Activated T-cell treated with anti-CD3 and anti-CD28 coated beads, Interleukin-2, amount 50 U/mL, for 72 hours (primary cell): ENCODE measurements at places on chromosomes 6 and 20. TPM values are rescaled to one million over a fixed set of nuclear protein-coding genes. Genes with fewer than 3 reads are reported as not detected.
A peak's percentile ranks its signal among the peaks of the same experiment; 100 is the strongest.

DNA sequence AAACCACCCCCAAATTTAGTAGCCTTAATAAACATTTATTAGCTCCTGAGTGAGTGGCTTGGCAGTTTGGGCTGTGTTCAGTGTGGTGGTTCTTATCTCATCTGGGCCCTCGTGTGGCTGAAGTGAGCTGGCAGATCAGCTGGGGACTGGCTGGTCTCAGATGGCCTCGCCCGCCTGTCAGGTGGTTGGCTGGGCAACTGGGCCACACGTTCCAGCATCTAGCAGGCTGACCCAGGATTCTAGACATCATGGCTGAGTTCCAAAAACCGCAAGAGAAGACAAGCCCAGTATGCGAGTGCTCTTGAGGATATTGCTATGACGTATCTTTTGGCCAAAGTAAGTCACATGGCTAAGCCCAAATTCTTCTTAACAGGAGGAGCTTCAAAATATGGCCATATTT lies 28.9 kb downstream of the EIF2S2 start:
- H3K36me3 ChIP-seq = peaks cover 10% of the 10 kb centered on the region
- peak overlapping the region; percentile 21 for H3K27ac ChIP-seq
- H3K27me3 ChIP-seq = no peaks in the 10 kb centered on the region

GRCh38 chr20:41654884-41655283 lies 36.7 kb upstream of the CHD6 start:
- no peak for DNase-seq
- H3K36me3 ChIP-seq = no peaks in the 10 kb centered on the region
- H3K4me3 ChIP-seq = no peak overlapping the region
- no peak overlapping the region for H3K27ac ChIP-seq
- no peaks in the 10 kb centered on the region for H3K4me1 ChIP-seq
- H3K27me3 ChIP-seq = peaks cover 18% of the 10 kb centered on the region

- peaks cover 2% of the 10 kb centered on the region for H3K36me3 ChIP-seq
- H3K4me3 ChIP-seq = no peak overlapping the region
- H3K27ac ChIP-seq = no peak overlapping the region
- H3K27me3 ChIP-seq = no peaks in the 10 kb centered on the region
- H3K4me1 ChIP-seq = no peaks in the 10 kb centered on the region
Observed at GRCh38 chr6:65091561-65091960, 615.5 kb downstream of the EYS start.

GRCh38 chr6:106167096-106167814 lies 81.1 kb downstream of the PRDM1 start:
- no peak for DNase-seq
- H3K4me1 ChIP-seq = peaks cover 79% of the 10 kb centered on the region
- H3K27ac ChIP-seq = peak overlapping the region; percentile 79
- H3K4me3 ChIP-seq = peak overlapping the region; percentile 80
- no peaks in the 10 kb centered on the region for H3K27me3 ChIP-seq
- H3K36me3 ChIP-seq = peaks cover 2% of the 10 kb centered on the region

- H3K4me3 ChIP-seq = no peak overlapping the region
- peaks cover 12% of the 10 kb centered on the region for H3K4me1 ChIP-seq
- H3K27ac ChIP-seq = no peak overlapping the region
- H3K27me3 ChIP-seq = no peaks in the 10 kb centered on the region
- peaks cover 1% of the 10 kb centered on the region for H3K36me3 ChIP-seq
Observed at GRCh38 chr6:5459346-5459745, 198.0 kb downstream of the FARS2 start.

DNA sequence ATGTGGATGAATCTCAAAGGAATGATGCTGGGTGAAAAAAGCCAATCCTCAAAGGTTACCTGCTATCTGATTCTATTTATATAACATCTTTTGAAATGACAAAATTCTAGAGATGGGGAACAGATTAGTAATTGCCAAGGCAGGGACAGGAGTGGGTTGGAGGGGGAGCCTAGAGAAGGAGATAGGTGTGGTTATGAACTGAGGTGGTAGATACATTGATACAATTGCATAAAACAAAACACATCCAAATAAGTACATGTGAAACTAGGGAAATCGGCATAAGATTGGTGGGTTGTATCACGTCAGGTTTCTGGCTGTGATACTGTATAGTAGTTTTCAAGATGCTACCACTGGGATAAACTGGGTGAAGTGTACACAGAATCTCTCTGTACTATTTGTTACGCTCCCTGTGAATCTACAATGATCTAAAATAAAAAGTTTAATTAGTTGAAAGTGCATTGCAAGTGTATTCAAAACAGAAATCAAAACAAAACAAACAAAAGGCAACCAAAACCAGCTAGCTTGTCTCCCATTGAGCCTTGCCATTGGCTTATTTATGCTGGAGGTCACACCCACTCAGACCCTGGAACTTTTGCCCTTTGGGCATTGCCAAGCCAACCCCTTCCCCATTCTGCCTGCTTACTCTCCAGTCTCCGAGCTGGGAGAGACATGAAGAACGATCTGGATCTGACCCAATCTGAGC lies 27.8 kb downstream of the PPP1R16B start:
- H3K27ac ChIP-seq = peak overlapping the region; percentile 74
- peak overlapping the region; percentile 69 for H3K4me3 ChIP-seq
- H3K27me3 ChIP-seq = no peaks in the 10 kb centered on the region
- peaks cover 73% of the 10 kb centered on the region for H3K4me1 ChIP-seq

DNA sequence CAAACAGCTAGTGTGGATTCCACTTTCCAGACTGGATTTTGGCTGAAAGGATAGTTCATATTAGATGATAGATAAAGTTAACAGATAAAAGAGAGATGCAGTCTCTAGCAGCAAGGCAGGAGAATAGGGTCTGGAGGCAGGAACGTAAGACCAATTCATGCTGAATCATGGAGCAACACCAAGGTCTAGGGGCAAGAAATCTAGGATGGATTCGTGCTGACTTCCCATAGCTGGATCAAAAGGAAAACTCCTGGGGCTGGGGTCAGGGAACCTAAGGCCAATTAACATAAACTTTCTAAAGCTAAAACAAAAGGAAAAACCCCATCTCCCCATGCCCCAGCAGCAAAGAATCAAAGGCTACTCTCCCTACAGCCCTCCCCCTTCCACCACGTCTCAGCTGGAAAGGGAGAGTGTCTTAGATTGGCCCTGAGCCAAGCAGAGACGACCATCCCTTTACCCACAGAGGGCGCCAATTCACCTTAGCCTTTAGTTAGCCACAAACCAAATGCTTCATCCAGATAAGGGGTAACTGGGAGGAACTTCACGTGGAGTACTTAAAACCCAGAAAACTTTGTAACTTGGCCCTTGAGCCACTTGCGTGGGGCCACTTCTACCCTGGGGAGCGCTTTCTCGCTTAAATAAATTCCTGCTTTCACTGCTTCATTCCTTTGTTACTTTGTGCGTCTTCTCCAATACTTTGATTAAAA lies 7.6 kb downstream of the TREM1 start:
- peaks cover 12% of the 10 kb centered on the region for H3K4me1 ChIP-seq
- H3K4me3 ChIP-seq = no peak overlapping the region
- H3K36me3 ChIP-seq = no peaks in the 10 kb centered on the region
- DNase-seq = peak; percentile 69
- no peaks in the 10 kb centered on the region for H3K27me3 ChIP-seq

GRCh38 chr6:40551966-40552505 lies 35.1 kb downstream of the LRFN2 start:
- no peaks in the 10 kb centered on the region for H3K36me3 ChIP-seq
- no peaks in the 10 kb centered on the region for H3K27me3 ChIP-seq
- no peak for DNase-seq

- H3K4me3 ChIP-seq = peak overlapping the region; percentile 86
- peak overlapping the region; percentile 90 for H3K27ac ChIP-seq
- DNase-seq = peak; percentile 24
- no peaks in the 10 kb centered on the region for H3K27me3 ChIP-seq
- peaks cover 13% of the 10 kb centered on the region for H3K36me3 ChIP-seq
Observed at GRCh38 chr20:1390581-1391403, 2.1 kb downstream of the FKBP1A start.

GRCh38 chr6:108163267-108163643 lies 2.6 kb upstream of the NR2E1 start:
- H3K27me3 ChIP-seq = peaks cover 94% of the 10 kb centered on the region
- no peak overlapping the region for H3K4me3 ChIP-seq

GRCh38 chr6:40352527-40353170 lies 234.5 kb downstream of the LRFN2 start:
- no peak overlapping the region for H3K27ac ChIP-seq
- no peak for DNase-seq
- no peaks in the 10 kb centered on the region for H3K36me3 ChIP-seq
- H3K4me1 ChIP-seq = peaks cover 10% of the 10 kb centered on the region
- H3K4me3 ChIP-seq = no peak overlapping the region

DNA sequence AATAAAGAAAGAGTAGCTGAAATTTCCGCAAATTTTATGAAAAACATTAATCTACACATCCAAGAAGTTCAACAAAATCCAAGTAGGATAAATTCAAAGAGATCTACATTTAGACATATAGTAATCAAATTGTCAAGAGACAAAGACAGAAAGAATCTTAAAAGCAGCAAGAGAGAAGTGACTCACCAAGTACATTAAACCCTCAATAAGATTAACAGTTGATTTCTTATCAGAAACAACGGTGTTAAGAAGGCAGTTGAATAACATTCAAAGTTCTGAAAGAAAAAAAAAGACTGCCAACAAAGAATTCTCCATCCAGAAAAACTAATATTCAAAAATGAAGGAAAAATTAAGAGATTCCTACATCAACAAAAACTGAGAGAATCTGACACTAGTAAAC lies 19.2 kb downstream of the BPIFA1 start:
- no peak for DNase-seq
- H3K4me1 ChIP-seq = no peaks in the 10 kb centered on the region
- H3K27ac ChIP-seq = no peak overlapping the region
- no peaks in the 10 kb centered on the region for H3K36me3 ChIP-seq

GRCh38 chr6:119128252-119128912 lies 49.9 kb upstream of the FAM184A start:
- peaks cover 10% of the 10 kb centered on the region for H3K4me1 ChIP-seq
- H3K27ac ChIP-seq = no peak overlapping the region
- no peak overlapping the region for H3K4me3 ChIP-seq
- peaks cover 21% of the 10 kb centered on the region for H3K27me3 ChIP-seq
- DNase-seq = no peak

DNA sequence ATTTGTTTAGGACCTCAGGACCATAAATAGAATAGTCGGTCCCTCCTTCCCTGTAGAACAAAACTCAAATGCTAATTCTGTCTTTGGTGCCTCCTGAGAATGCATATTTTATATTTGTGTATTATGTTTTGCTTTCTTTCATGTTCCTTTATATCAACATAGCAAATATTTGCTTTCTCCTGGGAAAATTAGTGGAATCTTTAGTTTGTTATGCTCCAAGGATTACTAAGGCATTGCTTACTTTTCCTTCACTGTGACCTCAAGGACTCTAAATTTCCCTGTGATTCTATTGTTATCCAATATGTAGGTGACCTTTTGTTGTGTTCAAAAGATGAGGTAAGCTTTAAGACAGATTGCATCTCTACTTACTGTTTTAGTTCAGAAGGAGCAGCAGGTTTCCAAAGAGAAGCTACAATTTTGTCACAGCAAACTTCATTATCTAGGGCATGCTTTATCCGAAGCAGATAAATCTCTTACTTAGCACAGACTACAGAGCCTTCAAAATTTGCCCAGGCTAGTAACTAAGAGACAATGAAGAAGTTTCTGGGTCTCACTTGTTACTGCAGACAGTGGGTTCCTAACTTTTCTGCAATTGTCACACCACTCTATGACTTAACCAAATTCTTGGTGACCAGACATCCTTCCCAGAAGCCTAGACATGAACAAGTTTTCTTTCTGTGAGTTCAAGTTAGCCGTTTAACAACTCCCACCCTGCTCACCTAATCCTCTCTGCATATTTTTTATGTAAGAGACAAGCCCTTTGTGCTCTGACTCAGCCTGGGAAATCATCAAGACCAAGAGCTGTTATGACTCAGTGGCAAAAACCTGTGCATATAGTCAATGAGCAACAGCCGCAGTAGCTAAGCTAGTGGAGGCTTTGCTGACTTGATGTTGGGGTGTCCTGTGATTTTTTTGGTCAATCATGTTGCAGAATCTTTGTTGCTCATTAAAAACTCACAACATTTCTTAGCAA lies 378.8 kb downstream of the QKI start:
- no peak overlapping the region for H3K4me3 ChIP-seq
- H3K36me3 ChIP-seq = no peaks in the 10 kb centered on the region
- H3K4me1 ChIP-seq = no peaks in the 10 kb centered on the region
- peaks cover 28% of the 10 kb centered on the region for H3K27me3 ChIP-seq
- no peak overlapping the region for H3K27ac ChIP-seq

DNA sequence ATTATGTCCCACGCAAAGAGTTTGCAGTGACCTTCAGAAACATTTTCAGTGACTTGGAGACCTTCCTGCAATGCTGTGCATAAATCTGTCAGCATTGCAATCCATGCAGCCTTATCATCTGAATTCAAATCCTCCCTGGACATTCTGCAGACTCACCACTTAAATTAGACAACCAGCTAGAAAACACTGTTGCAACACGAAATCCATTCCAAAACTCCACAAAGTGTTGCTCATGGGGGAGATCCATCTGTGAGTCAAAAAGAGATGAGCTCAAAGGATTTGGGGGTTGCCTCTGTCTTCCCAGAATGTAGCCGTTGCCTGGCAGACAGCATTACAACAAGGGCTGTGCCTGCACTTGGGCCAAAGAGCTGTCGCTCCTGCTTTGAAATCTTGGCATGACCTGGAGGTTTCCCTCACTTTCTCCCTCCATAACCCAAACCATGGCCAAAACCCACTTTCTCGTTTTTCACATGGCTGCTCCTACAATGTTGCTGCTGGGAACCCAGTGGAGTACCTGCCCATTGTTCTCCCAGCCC lies 163.5 kb upstream of the CDYL start:
- no peak for DNase-seq
- H3K36me3 ChIP-seq = peaks cover 2% of the 10 kb centered on the region
- H3K27me3 ChIP-seq = peaks cover 18% of the 10 kb centered on the region
- H3K27ac ChIP-seq = no peak overlapping the region
- no peak overlapping the region for H3K4me3 ChIP-seq

GRCh38 chr20:7090001-7090400 lies 322.5 kb downstream of the BMP2 start:
- H3K4me3 ChIP-seq = no peak overlapping the region
- no peaks in the 10 kb centered on the region for H3K27me3 ChIP-seq
- H3K4me1 ChIP-seq = no peaks in the 10 kb centered on the region
- no peak for DNase-seq
- H3K27ac ChIP-seq = no peak overlapping the region
- H3K36me3 ChIP-seq = no peaks in the 10 kb centered on the region

GRCh38 chr6:121886223-121886830 lies 450.9 kb downstream of the GJA1 start:
- DNase-seq = no peak
- H3K4me3 ChIP-seq = no peak overlapping the region
- no peaks in the 10 kb centered on the region for H3K27me3 ChIP-seq
- H3K4me1 ChIP-seq = no peaks in the 10 kb centered on the region
- H3K36me3 ChIP-seq = no peaks in the 10 kb centered on the region
- H3K27ac ChIP-seq = peak overlapping the region; percentile 70

- H3K4me3 ChIP-seq = no peak overlapping the region
- no peak for DNase-seq
- H3K27me3 ChIP-seq = no peaks in the 10 kb centered on the region
- peaks cover 3% of the 10 kb centered on the region for H3K36me3 ChIP-seq
- no peak overlapping the region for H3K27ac ChIP-seq
Observed at GRCh38 chr6:51108563-51109234, 290.0 kb downstream of the TFAP2B start.

SNRPB gene
- 329 TPM for total RNA-seq

JARID2 gene
- total RNA-seq = 37.9 TPM

ECT2L gene
- not detected for total RNA-seq

SLC17A3 gene
- 1.7 TPM for total RNA-seq

COL21A1 gene
- total RNA-seq = not detected

LY86 gene
- 0.39 TPM for total RNA-seq

SSTR4 gene
- not detected for total RNA-seq

TSHZ2 gene
- total RNA-seq = 56.7 TPM

HRH3 gene
- total RNA-seq = not detected

CRISP3 gene
- not detected for total RNA-seq

FOXA2 gene
- not detected for total RNA-seq

BPI gene
- total RNA-seq = not detected
